ENCODE measurements at places on chromosomes 4 and X. TPM values are rescaled to one million over a fixed set of nuclear protein-coding genes. Genes with fewer than 3 reads are reported as not detected.

DNA sequence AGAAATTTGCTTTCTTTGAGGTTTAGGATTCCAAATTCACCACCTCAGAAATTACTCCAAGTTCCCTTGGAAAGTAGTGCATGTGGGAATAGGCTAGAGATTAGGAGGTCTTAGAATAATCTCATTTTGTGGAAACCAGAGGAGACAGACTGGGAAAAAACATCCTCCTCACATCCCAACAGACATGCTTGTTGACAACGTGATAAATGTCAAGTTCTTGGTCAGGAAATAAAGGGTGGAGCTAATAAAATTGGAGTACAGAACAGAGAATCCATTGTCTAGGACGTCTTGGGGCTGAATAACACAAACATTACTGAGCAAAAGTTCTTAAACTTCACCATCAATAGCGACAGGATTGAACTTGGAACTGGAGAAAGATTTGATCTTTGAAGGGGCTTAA lies 233.4 kb downstream of the PABPC4L start:
- no peak for DNase-seq

The C4orf33 gene
- 8.8 TPM for total RNA-seq

- DNase-seq: no peak
Measured at GRCh38 chr4:4326166-4326565, 36.1 kb downstream of the ZBTB49 start.

DNA sequence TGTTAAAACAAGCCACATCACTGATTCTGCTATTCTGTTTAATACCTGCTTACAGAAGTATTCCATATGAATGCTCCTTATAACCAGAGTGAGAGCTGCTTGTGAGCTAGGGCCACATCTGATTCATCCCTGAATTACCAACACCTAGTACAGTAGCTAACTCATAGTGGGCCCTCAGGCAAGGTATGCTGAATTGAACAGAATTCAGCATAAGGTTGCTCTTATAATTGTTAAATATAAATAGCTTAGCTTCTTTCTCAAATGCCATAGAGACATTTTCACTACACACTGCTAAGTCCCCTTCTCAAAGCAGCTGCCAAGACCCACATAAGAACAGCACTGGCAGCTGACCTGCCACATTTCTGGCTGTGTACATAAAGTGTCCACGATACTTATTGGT lies 27.0 kb upstream of the MCF2 start:
- no peak for DNase-seq

DNA sequence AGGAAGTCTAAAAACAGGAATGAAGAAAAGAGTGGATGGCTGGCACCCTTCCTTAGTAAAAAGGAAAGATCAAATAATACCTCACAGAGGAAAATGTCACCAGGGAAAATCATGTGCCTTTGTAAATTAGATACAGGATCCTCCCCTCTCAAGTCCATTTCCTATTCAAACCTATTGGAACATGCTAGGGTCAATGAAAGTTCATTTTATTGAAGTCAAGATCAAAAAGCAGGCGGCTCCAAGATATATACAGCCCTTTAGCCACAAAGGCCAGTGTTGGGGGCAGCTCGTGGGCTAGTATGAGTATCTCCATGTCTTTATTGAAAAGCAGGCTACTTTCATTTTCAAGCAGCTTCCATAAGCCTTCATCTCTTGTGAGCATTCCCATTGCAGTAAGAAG lies 141.1 kb downstream of the QDPR start:
- DNase-seq: no peak

The DCAF4L1 gene
- total RNA-seq: not detected

- DNase-seq: no peak
Measured at GRCh38 chr4:114015444-114015899, 36.0 kb upstream of the ARSJ start.

The WWC2 gene
- 24.3 TPM for total RNA-seq

GRCh38 chr4:20464381-20464780 lies 212.7 kb downstream of the SLIT2 start:
- no peak for DNase-seq

The SATL1 gene
- total RNA-seq: not detected

GRCh38 chr4:31291238-31291637 lies 571.1 kb downstream of the PCDH7 start:
- DNase-seq: no peak

DNA sequence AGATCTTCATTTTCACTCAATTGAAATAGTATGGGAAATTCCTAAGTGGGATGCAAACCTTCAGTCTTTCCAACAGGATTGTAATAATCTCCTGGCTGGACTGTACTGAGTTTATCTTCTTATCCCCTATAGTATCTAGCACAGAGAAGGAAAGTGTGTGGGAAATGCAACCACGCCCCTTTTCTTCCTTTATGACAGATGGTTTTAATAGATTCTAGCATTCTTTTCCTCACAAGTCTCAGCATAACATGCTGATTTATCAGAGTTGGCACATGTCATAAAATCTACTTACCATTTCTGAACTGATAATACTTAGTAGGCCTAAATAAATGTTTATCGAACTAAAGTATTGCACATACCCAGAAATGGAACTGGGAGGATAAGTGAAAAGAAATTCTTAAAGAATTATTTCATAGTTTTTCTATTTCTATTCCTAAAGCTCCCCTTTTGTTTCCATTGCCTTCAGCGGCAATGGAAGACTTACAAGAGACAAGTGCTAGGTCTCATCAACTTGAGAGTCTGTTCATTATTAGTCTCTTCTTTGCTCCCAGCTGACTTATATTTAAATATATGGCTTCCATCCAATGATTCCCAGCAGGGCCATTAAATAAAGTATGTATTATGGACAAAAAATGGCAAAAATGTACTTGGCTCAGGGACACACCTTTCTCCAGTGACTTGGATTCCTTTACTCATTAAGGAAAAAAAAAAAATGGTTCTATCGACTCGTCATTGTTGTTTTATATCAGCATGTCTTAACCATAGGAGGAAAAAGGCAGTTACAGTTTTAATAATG lies 484.5 kb downstream of the IL1RAPL1 start:
- DNase-seq: no peak

- no peak for DNase-seq
Measured at GRCh38 chrX:134764202-134764785, 106.0 kb upstream of the PLAC1 start.

DNA sequence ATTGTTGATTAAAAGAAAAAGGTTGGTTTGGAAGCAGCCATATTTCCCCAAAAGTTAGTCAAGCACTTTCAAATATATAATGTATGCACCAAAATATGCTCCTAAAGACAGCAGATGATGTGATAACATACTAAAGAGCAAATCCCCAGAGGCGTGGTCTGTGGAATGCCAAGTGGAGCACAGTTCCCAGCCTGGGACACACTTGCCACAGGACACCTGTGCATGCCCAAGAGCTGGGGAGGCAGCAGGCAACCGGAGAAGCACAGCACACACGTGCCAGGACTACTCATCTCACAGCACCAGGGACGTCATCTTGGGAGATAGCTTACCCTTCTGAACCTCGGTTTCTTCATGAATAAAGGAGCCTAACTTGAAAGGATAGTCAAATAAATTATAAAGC lies 12.5 kb downstream of the STX18 start:
- DNase-seq: no peak

The YIPF7 gene
- not detected for total RNA-seq

DNA sequence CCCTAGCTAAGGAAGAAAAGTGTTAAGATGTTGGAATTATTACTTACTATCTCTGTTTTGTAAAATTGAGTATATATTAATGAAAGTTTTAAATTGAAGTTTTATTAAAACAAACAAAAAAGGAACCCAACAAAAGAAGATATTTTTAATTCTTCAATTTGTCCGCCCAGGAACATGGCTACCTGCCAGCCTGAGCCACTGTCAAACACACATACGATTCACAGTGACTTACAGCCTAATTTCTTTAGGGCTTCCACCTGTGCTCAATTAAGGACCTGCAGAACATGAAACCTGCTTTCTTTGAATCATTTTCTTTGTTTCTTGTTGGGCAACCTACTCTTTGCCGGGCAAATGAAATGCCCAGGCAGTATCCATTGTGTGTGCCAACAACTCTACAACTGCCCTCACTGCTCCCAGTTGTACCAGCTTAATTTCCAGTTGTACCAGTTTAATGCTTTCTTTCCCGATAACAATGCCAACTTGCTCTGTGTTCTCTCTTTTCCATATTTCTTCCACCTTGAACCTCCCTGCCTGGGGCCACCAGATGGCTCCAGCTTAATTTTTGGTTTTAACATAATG lies 181.7 kb downstream of the GBA3 start:
- no peak for DNase-seq

GRCh38 chr4:83993774-83994173 lies 457.9 kb downstream of the GPAT3 start:
- no peak for DNase-seq

DNA sequence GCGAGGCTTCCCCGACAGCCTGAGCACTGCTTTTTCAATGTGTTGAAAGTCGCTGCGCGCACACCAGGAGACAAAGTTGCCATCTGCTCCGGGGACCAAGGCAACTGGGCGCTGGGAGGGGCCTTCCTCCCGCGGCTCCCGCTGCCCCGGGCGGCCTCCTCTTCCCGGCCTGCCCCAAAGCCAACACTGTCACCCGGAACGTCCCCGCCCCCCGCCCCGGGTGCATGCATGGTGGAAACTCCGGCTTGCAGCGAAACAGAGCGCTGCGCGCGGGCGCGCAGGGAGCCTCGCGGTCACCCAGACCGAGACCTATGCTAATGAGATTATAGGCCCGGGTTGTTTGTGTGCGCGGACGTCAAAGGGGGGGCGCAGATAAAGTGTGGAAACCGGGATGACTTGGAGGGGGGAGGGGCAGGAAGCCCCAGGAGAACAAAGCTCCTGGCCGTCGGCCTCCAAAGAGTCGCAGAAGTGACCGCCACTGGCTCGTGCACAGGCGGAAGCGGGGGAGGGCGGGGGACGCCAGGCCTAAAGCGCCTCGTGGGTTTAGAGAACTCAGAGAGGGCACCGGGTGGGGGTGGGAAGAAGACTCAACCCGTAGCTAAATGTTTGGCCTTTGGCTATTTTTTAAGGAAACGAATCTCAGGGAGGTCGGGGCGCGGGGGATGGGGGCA lies 88.8 kb downstream of the BCOR start:
- DNase-seq: no peak

The DMP1 gene
- total RNA-seq: not detected

DNA sequence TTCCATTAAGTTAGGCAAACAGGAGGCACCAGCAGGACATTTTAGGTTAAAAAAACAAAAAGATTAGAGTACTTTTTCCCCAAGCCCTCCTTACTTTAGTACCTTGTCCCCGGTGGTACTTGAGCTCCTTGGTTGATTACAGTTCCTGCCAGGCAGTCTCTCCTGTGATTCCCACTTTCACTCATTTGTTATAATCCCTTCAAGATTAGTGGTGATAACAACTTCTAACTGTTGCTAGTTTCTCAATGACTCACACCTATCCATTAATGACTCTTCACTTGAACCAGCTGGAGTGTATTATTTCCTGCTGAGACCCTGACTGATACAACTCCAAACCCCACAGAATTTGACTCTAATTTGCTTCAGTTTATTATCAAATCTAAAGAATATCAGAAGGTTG lies 765.0 kb upstream of the DIAPH2 start:
- no peak for DNase-seq

DNA sequence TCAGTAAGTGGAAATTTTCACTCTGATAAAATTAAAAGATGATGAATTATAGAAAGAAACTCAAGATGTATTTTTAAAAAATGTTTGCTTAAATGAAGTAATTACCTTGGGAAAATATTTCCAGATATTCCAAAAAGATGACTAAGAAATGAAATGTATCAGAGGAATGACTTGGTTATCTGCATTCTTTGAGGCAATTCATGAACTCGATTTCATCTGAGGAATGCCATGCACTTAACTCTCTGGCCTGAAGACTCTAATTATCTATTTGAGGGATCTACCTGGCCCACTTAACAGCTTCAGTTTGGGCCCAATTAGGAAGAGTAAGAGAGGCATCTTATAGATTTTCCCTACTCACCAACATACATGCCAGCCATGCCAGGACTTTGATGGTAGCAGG lies 182.3 kb downstream of the INPP4B start:
- DNase-seq: no peak

- DNase-seq: no peak
Measured at GRCh38 chr4:83356899-83357661, 22.4 kb upstream of the HPSE start.

DNA sequence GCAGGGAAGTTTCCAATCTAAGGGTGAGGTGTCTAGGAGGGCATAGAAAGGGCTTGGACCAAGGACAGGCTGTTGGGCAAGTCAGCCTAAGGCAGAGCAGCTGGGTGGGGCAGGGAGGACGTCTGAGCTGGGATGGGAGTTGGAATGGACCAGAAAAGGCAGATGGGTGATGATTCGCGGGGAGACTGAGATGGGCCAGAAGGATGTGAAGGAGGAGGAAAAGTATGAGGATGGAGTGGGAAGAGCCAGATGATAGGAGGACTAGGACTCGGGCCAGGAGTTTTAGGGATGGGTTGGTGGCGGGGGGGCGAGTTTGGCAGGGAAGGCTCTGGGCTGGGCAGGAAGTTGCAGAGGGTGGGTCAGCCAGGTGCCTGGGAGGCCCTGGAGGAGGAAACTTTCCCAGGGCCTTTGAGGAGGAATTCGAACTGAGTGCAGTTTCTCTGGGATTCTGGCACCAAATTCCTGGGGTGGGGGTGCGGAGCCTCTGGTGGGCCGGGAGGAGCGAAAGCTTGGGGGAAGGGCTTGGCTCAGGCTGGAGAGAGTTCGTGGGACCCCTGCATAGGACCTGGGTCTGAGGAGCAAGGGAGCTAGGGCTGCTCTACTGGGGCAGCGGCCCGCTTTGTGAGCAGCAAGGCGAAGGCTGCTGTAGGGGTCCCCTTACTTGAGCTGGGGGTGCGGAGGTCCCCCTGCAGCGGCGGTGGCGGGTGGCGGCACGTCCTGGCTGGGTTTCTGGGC lies 8.7 kb upstream of the TIMP1 start:
- DNase-seq: no peak

The XPNPEP2 gene
- total RNA-seq: 22.3 TPM

- DNase-seq: no peak
Measured at GRCh38 chr4:7705062-7705461, 234.6 kb downstream of the AFAP1 start.

The RHOXF1 gene
- total RNA-seq: not detected

The TCEAL6 gene
- 1.7 TPM for total RNA-seq

DNA sequence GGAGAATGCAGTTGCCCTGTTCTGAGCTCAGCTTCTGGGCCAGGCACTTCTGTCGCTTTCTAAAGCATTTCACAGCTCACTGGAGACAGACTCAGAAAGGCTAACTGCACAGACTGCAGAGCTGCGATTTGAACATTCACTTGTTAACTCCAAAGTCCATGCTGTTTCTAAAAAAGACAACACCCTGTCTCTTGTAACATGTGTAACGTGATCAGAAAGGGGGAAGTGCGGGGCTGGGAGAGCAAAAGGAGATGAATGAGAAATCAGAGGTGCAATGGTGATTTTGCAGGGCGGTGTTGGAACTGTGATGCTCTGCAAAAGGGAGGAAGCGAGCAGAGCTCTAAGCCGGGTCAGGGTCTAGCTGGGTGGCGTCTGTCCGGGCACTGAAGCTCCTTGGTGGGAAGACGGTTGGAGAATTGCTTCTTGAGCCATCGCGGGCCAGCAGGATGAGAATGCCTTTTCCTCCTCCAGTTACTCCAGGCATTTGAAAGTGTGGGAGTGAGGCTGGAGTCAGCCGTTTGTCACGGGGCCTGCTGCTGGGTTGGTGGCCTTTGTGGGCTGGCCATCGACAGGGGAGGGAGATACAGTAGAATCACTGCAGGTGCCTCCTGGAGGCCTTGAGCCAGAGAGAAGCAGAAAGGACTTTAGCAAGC lies 20.3 kb downstream of the TBC1D14 start:
- DNase-seq: no peak

Measured in vagina (tissue), 2 donors.